Suppressor macrophage treated with lipopolysaccharide for 1 hour (primary cell): ENCODE measurements at places on chromosomes 13 and 19.

DNA sequence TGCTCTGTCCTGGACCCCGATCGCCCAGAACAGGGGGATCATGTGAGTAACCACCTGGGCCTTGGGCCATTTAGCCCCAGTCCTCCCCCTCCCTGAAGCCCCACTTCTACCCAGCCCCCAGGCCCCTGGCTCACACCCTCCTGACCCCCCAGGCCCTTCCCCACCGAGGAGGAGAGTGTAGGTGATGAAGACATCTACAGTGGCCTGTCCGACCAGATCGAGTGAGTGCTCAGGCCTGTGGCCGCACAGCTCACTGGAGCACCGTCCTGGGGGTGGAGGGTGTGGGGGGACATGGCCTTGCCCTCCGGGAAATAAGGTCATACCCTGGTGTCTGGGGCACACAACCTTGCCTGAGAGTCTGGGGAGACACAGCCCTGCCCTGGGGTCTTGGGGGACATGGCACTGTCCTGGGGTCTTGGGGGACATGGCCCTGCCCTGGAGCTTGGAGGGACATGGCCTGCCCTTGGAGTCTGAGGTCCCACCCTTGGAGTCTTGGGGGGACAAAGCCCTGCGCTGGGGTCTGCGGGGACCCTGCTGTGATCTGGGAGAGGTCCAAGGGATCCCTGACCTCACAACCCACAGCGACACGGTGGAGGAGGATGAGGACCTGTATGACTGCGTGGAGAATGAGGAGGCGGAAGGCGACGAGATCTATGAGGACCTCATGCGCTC is 49.3 kb downstream of the VAV1 start:
- no peak for DNase-seq

DNA sequence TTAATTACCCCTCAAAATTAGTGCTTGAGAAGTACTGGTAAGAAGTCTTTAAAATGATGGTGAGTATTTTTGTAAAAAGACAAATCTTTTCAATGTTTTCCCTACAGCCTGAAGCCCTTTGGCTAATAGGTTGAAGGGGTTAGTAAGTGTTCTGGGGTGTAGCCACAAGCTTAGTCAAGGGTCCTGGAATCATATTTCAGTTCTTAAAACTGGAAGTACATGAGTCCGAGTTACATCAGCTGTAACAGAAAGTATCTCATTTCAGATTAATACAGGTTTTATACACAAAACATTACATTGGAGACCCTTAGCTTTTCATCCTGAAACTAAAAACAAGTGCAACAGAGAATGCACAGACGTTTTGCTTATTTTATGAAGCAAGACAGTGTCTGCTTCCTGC is 52.7 kb upstream of the TEX29 start:
- no peak for DNase-seq

DNA sequence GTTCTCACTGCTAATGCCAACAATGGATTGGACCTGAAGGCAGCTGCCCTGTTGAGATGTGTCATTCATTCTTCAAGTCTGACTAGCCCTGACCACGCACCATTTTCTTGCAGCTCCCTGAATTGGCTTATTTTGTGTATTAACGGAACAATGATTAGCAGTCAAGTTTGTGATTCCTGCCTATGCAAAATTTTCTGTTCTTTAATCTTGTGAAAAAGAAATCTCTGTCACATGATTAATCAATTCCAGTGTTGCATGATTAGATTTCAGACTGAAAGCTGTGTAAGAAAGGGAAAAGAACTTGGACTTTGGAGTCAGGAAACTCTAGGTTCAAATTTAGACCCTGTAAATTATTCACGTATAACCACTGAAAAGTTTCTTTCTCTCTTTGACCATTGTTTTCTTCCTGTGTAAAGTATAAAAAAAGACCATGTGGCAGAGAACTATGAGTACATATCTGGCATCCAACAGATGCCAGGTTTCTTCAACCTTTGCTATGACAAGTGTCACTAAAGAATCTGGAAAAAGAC is 64.5 kb upstream of the SLC10A2 start:
- DNase-seq, result no peak

GRCh38 chr19:4401769-4402170 is 670 bp upstream of the CHAF1A start:
- peak; percentile 5 for DNase-seq

GRCh38 chr13:28047757-28048388 is 52.5 kb downstream of the FLT3 start:
- peak; percentile 35 for DNase-seq

- DNase-seq, result no peak
Observed at GRCh38 chr13:105290596-105290995, 1244.9 kb downstream of the EFNB2 start.

DNA sequence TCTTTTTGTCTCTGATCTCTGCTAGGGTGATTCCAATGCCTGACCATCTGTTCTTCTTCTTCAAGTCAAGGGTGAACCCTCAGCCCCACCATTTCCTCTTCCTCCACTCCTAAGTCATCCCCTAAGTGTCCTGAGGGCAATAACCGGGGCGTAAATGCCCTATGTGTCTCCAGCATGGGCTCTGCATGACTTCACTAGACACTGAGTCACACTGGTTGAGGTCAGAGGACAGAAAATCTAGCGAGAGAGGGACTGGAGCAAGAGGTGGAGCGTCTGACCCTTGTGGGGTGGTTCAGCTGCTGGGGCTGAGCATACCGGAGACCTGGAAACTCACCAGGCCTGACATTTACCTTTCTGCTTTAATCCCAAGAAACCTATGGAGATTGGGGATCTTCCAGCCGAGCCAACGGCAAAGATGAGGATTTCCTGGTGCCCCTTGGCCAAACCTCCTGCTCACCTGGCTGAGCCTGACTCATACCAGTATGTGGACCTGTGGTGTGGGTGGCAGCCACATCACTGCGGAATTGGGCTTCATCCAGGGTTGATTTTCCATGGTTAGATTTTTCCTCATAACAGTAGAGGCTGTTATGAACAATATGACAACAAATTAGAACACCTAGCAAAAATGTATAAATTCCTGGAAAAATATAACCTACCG is 26.9 kb downstream of the SCGB2B2 start:
- no peak for DNase-seq

- DNase-seq, result peak; percentile 43
Observed at GRCh38 chr19:14166999-14167575, 30.7 kb upstream of the ASF1B start.

GRCh38 chr19:48780631-48781391 is 25.5 kb downstream of the FGF21 start:
- peak; percentile 90 for DNase-seq

DNA sequence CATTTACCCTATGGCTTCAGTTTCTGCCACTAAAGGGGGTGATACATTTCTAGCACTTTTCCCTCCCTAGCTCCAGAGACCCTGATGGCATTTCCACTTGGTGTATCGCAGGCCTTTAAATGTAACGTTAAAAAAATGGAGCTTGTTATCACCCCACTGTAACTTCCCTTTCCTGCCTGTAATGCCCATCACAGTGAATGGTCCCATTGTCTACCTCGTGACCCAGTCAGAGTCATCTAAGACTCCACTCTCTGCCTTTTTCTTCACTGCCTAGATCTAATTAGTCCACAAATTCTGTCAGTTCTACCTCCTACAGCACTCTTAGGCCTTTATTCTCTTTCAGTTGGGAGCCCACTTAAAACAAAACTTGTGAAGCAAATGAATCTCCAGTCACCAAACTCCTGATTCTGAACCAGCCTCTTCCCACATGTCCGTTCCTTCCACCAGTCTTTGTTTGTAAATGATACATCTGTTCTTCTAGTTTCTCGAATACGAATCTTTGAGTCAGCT is 64.8 kb downstream of the NHLRC3 start:
- DNase-seq, result no peak

DNA sequence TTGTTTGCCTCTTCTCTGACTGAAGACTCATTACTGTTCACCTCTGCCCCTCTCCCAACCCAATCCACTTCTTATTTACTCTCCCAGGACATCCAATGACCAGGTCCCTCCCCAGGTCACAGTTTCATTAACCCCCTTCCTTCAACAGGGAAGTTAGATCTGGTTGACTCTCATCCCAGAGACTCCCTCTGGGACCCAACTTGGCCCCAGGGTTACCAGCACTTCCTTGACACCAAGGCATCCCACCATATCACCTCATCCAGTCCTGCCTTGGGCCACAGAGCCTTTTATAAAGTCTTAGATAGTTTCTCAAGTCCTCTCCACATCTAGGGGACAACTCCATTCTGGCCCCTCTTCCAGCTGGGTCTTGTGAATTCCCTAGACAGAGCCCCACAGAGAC is 470.6 kb upstream of the TSHZ3 start:
- DNase-seq, result no peak

- peak; percentile 33 for DNase-seq
Observed at GRCh38 chr19:56091066-56091490, 30.0 kb downstream of the ZNF787 start.

DNA sequence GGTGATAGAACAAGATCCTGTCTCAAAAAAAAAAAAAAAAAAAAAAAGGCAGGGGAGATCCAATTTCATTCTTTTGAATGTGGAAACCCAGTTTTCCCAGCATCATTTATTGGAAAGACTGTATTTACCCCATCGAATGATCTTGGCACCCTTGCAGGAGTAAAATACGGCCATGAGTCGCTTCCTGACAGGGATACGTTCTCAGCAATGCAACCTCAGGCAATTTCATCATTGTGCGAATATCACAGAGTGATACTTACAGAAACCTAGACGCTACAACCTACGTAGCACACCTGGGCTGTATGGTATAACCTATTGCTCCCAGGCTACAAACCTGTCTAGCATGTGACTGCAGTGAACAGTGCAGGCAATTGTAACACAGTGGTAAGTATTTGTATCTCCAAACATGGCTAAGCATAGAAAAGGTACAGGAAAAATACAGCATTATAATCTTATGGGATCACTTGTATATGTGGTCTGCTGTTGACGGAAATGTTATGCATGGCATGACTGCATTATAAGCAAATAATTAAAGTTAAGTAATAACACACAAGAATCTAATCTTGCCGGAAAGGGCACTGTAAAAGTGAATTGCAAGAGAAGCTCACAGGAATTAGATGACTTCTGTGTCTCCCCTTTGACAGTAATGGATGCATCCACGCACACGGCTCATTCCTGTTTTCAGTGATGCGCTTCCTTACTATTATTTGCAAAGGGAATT is 24.1 kb downstream of the RFX2 start:
- DNase-seq, result no peak

DNA sequence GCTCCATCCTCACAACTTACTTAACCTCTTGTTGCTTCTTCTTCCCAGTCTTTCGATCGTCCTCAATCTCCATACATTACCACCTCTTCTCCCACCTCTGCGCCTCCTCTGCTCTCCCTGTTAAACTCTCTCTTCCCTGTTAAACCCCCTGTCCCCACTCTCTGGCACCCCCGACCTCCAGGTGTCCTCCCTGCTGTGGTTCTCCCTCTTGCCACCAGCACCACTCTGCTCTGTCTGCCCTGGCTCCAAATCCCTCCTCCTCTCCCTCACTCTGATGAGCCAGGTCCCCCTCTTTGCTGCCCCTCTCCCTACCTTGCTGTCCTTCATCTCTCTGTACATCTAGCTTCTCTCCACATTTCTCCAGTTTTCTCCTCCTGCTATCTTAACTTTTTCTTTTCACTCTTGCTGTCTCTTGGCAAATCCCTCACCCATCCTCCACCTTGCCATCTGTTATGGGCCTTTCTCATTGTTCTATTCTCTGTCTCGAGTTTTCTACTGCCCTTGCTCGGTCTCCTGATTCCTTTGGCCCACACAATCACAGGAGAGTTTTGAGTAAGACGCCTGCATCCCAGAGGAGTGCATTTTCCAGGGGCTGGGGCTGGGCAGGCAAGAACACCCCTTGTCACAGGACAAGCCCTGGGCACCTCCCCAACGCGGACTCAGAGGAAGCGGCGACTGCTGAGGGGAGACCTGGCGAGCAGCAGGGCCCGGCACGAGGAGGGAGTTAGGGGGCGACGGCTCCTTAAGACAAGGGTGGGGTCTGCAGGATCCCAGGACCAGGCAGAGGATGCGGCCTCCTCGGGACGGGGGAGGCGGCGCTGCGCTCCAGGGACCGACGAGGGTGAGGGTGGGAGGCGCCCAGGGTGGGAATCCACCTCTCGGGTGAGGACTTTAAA is 21.4 kb upstream of the ERVV-1 start:
- DNase-seq, result peak; percentile 14

DNA sequence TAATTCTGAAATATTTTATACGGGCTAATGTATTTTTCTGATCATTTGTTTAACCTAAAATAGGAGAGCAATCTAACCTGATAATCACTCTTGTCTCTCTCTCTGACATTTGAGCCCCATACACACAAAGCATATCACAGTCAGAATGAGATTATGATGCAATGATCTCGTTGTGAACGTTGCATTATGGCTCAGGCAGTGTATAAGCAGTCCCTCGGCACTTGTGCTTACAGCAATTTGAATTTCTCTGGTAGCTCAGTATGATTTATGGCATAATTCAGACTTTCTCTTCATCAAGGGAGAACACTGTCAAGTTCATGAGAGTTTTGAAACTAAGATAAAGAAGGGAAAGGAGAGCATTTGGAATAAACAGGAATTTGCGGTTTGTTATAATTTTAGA is 256.1 kb downstream of the DACH1 start:
- peak; percentile 11 for DNase-seq

DNA sequence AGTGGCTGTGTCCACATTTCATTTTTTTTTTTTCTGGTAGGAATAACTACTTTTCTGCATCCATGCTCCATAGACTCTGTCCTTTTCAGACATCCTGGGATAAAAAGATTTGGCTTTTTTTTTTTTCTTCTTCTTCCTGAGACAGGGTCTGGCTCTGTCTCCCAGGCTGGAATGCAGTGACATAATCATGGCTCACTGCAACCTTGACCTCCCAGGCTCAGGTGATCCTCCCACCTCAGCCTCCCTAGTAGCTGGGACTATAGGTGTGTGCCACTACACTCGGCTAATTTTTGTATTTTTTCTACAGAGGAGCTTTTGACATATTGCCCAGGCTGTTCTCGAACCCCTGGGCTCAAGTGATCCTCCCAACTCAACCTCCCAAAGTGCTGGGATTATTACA is 4.1 kb upstream of the ICAM3 start:
- DNase-seq, result no peak

- no peak for DNase-seq
Observed at GRCh38 chr13:113836768-113837559, 26.9 kb downstream of the GAS6 start.

- no peak for DNase-seq
Observed at GRCh38 chr13:105806628-105806920, 728.9 kb downstream of the EFNB2 start.

- DNase-seq, result no peak
Observed at GRCh38 chr19:4972509-4973230, 3.8 kb downstream of the KDM4B start.

GRCh38 chr19:38252941-38253691 is 3.1 kb downstream of the PPP1R14A start:
- DNase-seq, result no peak

GRCh38 chr13:95740979-95741320 is 64.0 kb downstream of the DNAJC3 start:
- DNase-seq, result no peak

GRCh38 chr19:23116802-23117571 is at the start of gene ZNF730:
ZNF730 (plus strand) TSS chr19:23117025; CDS start chr19:23117174, 149 bp downstream.
- peak; percentile 66 for DNase-seq

GRCh38 chr13:98791611-98792010 is 39.1 kb upstream of the SLC15A1 start:
- DNase-seq, result no peak

GRCh38 chr13:30440910-30441703 is 18.8 kb downstream of the UBE2L5 start:
- no peak for DNase-seq

GRCh38 chr19:30864391-30865215 is 484.6 kb downstream of the TSHZ3 start:
- peak; percentile 27 for DNase-seq

- DNase-seq, result no peak
Observed at GRCh38 chr13:97746649-97747048, 206.8 kb upstream of the IPO5 start.

- DNase-seq, result no peak
Observed at GRCh38 chr13:72489751-72490150, 237.7 kb downstream of the MZT1 start.
